ENCODE measurements at places on chromosomes 6 and 20.
A peak's percentile ranks its signal among the peaks of the same experiment; 100 is the strongest.

GRCh38 chr20:32333988-32334885, 23.9 kb upstream of the ASXL1 start:
- peak; percentile 47 for DNase-seq

DNA sequence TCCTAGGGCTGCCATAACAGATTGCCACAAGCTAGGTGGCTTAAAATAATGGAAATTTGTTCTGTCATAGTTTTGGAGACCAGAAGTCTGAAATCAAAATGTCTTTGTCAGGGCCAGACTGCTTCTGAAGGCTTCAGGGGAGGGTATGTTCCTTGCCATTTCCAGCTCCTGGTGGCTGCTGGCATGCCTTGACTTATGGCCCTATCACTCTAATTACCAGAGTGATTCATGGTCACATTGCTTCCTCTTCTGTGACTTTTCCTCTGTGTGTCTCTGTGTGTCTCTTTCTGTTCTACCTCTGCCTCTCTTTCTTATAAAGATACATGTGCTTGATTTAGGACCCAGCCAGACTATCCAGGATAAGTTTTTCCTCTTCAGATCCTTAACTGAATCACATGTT, 635.2 kb upstream of the IMPG1 start:
- no peak for DNase-seq

- DNase-seq: no peak
Measured at GRCh38 chr6:157227202-157228166, 95.8 kb downstream of the TMEM242 start.

DNA sequence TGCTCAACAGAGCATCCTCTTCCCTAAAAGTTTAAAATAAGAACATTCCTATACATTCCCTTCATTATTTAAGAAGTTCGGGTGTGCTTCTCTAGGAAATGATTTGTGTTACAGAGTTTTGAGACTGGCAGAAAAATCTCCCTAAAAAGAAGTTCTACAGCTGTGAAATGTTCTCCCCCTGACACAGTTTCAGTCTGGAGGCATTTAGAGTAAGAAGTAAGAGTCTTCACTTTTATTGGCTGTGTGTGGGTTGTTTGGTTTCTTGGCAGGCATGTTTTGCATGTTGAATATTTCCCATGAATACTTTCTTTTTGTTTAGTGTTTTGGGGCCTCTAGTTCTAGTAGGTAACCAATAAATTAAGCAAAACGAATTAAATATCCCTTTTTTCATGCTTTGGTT, 195.9 kb downstream of the TENT5A start:
- DNase-seq: no peak

DNA sequence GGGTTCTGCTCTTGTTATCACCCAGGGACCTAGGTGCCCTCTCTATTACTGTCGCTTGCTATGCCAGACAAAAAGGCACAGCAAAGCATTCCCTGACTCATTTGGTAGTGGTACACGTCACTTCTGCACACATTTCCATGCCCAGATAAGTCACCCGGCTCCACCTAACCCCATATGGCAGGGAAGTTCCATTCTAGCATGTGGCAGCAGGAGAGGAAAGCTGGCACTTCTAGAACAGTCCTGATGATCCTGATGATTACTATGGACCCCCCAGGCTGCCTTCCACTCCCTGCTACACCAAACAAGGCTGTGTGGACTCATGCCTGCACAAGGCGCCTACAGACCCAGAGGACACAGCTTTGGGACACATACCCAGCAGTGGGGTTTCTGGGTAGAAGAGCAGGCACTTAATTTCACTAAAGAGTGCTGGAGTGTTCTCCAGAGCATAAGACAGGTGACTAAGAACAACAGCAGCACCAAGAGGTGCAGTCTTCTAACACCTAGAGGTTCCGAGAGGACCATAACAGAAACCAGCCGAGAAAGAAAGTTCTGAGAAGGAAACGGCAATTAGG, 53.5 kb upstream of the NELFCD start:
- no peak for DNase-seq

DNA sequence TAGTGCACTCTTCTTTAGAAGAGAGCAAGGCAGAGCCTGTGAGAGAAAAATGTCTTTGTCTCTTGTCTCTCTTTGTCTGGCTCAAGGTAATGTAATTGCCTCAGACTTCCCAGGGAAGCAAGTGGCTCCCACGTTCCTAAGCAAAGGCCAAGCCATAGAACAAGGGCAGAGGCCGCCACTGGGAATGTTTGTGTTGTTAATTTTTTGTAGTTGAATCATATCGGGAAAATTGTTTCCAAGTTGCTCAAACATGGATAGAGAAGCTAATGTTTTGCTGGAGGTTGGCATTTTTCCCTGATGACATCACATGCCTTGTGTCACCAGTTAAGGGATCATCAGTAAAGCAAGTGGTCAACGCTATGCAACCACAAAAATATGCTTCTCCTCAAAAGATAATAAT, 211.5 kb upstream of the FOXA2 start:
- peak; percentile 96 for DNase-seq

DNA sequence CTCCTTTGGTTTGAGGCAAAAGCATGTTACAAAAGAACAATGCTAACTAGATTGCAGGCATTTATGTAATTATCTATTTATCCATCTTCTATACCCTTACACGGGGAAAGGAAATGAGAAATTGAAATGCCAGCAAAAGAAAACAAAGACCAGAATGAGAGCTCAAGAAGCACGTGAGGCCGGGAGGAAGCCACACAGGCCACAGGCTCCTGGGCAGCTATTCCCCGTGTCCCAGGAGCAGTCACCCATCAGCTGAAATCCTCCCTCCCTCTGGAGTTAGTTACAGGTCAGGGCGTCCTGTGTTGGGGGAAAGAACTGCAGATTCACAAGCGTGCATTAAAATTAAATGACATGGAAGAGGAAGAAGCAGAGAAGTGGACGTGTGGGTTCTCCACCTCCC, 64.7 kb upstream of the RPS6KA2 start:
- no peak for DNase-seq

GRCh38 chr20:4156411-4156810, 141.1 kb upstream of the RNF24 start:
- no peak for DNase-seq

DNA sequence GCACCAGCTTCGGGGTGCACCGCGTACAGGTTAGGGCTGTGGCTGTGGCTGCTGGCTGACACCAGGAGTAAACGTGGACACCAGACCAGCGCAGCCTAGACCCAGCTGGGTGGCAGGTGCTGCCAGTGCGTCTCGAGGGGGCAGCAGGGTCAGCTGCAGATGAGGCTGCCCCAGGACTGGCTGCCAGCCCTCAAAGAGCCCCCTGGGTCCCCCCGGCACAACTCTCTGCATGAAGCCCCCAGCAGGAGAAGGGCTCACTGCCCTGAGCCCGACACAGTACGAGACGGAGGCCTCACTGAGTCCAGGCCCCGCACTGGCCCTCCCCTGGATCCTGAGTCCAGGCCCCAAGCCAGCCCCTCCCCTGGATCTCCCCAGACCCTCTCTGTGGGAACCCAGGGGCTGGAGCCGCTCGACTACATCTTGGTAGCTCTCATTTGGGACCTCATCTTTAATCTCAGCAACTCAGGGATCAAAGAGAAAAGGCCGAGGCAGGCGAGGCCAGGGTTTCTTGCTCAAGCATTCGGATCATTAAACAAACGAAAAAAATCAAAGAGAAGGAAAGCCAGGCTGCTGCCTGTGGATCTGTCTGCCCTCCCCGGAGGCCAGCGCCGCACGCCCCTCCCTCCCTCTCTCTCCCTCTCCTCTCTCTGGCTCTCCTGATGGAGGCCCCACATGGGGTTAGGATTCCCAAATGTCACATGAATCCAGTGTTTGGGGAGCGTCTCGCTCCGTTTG, 7.0 kb upstream of the NKAIN4 start:
- no peak for DNase-seq

DNA sequence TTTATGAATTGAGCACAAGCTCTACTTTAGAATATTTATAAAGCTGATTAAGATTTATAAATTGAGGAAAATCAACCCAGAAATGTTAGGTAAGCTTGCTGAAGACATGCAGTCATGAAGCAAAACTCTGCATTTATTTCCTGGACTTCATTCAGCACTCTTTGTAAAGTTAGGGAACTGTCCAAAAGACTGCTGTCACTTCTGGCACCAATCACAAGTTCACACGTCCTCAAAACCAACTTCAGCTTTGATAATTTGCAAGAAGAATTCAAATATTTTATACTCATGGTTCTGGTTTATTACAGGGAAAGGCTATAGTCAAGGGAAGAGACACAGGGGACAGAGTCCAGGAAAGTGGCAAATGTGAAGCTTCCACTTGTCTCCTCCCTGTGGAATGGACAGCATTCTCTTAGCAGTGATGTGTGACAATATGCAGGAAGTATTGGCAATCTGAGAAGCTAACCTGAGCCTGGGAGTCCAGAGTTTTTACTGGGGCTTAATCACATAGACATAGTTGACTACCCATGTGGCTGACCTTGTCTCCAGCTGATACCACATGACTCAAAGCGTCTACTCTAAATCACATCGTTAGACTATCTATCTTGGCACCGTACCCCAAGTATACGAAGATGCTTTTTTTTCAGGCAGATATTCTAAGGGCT, 85.4 kb downstream of the PPP1R14C start:
- peak; percentile 88 for DNase-seq

- peak; percentile 12 for DNase-seq
Measured at GRCh38 chr20:17992224-17992637, 23.4 kb downstream of the MGME1 start.

GRCh38 chr20:19621072-19621471, 137.0 kb upstream of the RIN2 start:
- peak; percentile 9 for DNase-seq

GRCh38 chr6:83352424-83353061, 78.3 kb downstream of the ME1 start:
- no peak for DNase-seq

- no peak for DNase-seq
Measured at GRCh38 chr20:47762699-47763268, 22.5 kb downstream of the SULF2 start.

GRCh38 chr6:127884134-127884533, 16.7 kb downstream of the THEMIS start:
- DNase-seq: no peak

DNA sequence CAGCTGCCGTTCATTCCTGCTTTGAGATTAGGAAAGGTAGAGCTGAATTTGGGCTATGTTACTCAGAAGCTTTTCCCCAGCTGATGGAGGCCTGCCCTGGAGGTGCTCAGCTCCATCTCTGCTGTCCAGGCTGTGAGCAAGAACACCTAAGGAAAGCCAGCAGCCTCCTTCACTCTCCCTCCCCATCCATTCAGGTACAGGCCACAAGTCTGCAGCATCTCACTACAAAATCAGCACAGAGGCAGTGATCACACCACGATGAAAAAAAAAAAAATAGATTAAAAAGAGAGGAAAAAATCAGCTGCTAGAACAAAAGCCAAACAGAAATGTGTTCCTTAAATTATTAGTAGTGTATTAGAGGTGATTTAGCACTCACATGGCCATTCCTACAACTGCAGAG, 515.0 kb downstream of the CDH26 start:
- DNase-seq: no peak

DNA sequence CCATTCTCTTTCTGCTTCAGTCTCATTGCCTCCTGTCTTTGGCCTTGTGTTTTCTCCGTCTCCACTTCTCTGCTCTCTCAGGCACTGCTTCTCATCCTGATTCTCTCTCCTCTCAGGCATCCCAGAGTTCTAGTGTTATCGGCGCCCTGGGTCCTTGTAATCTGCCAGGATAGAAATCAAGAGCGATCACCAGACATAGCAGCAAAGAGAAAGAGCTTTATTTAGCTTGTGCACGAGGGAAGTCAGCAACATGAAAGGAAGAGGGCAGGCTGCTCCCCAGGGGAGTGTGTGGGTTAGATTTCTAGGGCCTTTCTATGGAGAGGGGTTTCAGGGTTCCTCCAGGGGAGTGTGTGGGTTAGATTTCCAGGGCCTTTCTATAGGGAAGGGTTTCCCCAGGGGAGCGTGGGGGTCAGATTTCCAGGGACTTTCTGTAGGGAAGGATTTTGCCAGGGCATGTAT, 32.5 kb downstream of the SUN5 start:
- DNase-seq: no peak

GRCh38 chr6:128179876-128180438, 279.1 kb upstream of the THEMIS start:
- DNase-seq: no peak

DNA sequence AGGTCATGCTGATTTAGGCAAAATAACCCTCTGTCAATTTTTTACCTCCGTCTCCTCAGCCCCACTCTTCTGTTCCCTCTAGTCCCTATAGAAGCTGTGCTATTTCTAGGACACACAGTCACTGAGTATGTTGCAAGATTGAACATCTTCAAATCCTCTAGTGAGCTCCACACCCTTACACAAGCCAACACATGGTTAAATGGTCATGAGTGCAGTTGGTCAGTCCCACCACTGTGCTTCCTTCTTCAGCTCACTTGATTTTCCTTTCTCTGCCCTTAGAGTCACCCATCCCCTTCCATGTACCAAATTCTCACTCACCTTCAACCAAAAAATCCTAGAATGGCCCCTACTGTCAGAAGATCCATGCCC, 48.2 kb upstream of the F13A1 start:
- DNase-seq: no peak

- DNase-seq: no peak
Measured at GRCh38 chr6:26232940-26233648, 131.9 kb upstream of the BTN3A2 start.

- peak; percentile 47 for DNase-seq
Measured at GRCh38 chr20:9392892-9393857, 121.2 kb upstream of the LAMP5 start.

DNA sequence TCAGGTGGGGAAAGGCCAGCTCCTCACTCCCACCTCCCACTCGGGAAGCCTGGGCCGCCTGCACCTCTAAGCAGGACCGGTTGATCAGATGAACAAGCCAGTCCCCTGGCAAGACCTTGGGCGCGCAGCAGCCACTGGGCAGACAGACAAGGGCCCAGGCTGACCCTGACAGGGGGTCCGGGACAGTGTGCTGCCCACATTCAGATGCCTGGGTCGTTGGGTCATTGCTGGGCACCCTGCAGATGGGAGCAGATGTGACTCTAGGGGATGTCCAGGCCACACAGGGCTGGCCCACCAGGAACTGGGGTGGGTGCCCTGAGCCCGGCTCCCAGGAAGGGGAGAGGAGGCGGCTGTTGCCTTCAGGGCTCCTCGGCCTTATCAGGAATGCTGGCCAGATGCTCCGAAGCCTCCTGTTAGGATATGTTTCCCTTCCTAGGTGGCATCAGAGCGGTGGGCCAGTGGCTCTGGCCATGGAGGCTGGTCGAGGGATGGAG, 17.3 kb upstream of the FRMD1 start:
- DNase-seq: no peak

- peak; percentile 76 for DNase-seq
Measured at GRCh38 chr20:53162251-53162835, 190.2 kb downstream of the TSHZ2 start.

DNA sequence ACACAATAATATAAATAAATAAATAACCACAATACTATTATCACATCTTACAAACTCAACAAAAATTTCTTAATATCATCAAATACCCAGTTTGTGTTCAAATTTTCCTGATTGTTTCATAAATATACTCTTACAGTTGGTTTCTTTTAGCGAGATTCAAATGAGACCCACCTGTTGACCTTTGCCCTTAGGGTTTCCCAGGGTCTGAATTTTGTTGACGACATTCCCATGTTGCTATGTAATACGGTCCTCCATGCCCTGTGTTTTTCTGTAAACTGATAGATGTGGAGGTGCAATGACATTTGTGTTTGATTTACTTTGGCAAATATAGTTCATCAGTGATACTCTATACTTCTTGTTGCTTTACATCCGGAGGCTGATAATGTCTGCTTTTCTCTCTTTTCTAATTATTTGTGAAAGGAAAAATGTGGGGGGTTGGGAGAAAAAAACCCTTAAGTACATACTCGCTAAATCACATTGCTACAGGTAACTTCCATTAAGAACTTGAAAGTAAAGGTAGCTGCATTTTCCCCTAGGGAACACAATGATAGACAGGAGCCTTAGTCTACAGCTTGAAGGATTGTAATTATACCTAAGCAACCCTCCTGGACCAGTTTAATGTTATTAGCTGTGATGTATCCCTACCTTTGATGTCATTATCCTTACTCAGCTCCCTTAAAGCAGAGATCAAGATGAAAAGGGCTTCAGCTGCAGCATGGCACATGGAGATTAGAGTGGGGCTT, 6.6 kb downstream of the MOG start:
- DNase-seq: no peak
